ENCODE measurements at places on chromosomes 2 and 18.

- no peak for DNase-seq
These were observed 87.6 kb downstream of the MGAT5 start for GRCh38 chr2:134341476-134341875.

DNA sequence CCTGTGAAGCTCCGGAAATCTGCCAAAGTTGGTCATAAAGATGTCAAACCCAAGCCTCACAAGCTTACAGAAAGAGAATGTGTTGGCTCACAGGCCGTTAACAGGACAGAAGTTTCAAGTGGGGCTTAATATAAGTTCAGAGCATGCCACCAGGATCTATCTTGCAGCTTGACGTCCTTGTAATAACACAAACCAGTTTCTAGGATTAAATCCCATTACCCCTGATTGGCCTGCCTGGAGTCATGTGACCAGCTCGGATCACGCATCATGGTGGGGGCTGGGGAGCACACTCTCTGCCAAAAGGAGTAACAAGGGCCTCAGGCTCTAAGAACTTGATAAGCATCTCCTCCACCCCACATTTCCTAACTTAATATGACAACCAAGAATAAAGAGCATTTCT, 38.9 kb upstream of the SCG2 start:
- DNase-seq = no peak

GRCh38 chr18:79529991-79530390, 134.3 kb downstream of the NFATC1 start:
- DNase-seq = no peak

DNA sequence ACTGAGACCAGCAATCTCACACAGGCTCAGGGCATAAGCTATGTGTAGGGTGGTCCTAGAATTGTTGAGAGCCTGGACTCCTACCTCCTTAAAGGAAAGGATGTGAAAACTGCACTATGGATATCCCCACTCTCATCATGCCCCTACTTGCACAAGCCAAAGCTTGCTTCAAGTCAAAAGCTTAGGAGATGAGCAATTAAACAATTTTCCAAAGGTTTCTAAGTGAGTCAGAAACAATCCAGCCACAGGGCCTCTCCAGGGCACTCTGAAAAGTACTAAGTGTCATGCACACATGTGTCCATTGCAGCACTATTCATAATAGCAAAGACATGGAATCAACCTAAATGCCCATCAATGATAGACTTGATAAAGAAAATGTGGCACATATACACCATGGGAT, 215.4 kb downstream of the AFF3 start:
- no peak for DNase-seq

- no peak for DNase-seq
These were observed 409.8 kb upstream of the CELF4 start for GRCh38 chr18:37975446-37975845.

DNA sequence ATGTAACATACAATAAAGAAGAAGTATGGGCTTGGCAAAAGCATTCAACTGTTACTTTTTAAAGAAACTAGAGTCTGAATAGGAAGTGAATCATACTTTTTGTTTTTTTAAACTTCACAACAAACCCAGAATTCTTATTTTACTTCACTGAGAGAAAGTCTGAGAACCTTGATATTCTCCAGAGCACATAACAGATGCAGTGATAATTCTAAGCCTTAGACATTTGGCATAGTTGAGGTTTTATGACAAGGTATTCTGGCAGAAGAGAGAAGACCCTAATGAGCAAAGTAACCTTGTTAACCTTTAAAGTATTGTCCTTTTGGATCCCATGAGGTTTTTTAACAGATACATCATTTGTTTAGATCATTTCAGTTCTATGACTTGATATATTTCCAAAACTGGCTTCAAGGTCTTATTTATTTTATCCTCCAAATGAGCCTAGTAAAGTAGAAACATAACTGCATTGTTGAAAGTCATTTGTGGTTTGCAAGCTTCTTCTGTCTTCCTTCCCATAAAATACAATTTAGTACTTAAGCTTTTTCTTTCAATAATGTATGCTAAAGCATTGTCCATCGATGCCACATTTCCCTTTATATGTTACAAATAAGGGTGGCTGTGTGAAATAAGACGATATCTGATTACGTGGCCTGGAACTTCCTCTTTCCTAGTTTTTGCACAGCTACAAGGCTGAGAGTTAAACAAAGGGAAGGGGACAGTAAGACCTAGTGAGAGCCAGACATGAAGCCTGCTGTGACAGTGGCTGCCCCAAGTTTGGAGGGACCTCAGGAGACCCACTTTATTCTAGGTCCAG, 86.1 kb upstream of the ITPRID2 start:
- DNase-seq = peak; percentile 87

DNA sequence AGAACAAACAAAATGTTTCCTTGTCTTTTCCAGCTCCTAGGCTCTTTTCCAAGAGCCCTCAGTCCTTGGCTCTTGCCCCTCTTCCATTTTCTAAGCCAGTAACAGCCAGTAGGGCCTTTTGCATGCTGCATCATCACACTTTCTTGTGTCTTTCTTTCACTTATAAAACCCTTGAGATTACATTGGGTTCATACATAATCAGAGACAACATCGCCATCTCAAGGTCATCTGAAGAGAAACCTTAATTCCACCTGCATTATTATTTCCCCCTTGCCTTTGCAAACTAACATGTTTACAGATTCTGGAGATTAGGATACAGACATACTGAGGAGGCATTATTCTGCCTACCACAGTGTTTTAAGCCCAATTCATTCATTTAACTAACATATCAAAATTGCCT, 697.3 kb downstream of the TRIB2 start:
- no peak for DNase-seq

DNA sequence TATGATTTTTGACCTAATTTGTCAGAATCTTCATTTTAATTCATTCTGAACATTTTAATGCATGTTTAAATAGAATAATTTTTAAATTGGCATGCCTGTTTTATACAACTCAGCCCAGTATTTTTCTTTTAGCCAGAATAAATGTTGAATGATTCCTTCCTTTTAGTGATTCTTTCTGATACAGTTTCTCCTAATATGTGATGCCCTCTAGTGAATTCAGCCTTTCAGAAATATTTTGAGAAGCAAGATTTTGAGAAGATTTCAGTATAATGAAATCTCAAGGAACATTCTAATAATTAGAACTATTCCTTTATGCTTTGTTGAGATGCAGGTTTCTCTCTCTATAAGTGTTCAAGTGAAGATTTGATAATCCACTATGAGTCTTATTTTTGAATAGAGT, 28.5 kb downstream of the LCLAT1 start:
- no peak for DNase-seq

- no peak for DNase-seq
These were observed 842 bp upstream of the CKAP2L start for GRCh38 chr2:112765251-112765650.

DNA sequence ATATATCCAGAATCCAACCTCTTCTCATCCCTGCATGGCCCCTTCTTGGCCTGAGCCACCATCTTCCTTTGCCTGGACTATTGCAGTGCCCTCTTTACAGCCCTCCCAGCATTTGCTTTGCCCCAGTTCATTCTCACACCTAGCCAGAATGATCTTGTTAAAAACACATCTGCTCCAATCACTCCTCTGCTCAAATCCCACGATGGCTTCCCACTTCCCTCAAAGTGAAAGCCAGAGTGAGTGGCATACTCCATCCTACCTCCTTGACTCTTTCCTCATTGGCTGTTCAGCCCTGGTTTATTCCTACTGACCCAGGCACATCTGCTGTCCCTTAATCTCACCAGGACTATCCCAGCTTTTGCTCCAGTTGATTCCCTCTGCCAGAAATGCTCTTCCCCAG, 14.7 kb downstream of the SULT6B1 start:
- DNase-seq = no peak

DNA sequence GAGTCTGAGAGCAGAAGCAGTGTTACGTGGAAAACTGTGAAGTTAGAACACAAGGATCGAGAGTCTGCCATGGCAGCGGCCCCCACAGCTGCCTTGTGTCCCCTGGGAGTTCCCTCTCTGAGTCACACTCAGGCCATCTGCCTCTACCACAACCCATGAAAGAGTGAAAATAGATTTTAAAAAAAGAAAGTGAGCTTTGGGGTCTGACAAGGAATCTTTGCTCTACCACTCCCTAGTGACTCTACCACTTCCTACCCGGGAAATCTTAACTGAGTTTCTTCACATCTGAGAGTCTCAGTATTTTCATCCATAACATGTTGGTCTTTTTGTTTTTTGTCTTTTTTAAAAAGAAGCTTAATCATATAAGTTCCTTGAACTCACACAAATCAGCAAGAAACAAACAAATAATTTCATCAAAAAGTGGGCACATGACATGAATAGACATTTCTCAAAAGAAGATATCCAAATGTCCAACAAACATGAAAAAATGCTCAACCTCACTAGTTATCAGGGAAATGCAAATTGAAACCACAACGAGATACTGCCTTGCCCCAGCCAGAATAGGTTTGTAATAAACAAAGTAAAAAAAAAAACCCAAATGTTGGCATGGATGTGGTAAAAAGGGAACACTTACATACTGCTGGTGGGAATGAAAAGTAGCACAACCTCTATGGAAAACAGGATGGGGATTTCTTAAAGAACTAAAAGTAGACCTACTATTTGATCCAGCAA, 2.4 kb upstream of the MSGN1 start:
- DNase-seq = peak; percentile 44

GRCh38 chr2:159381574-159381973, 95.1 kb upstream of the WDSUB1 start:
- DNase-seq = peak; percentile 49

- no peak for DNase-seq
These were observed 59.6 kb upstream of the SERPINE2 start for GRCh38 chr2:224098481-224099230.

GRCh38 chr18:37545461-37546271, 19.9 kb downstream of the CELF4 start:
- DNase-seq = no peak

GRCh38 chr2:39024833-39025232, 96.0 kb downstream of the SOS1 start:
- no peak for DNase-seq

DNA sequence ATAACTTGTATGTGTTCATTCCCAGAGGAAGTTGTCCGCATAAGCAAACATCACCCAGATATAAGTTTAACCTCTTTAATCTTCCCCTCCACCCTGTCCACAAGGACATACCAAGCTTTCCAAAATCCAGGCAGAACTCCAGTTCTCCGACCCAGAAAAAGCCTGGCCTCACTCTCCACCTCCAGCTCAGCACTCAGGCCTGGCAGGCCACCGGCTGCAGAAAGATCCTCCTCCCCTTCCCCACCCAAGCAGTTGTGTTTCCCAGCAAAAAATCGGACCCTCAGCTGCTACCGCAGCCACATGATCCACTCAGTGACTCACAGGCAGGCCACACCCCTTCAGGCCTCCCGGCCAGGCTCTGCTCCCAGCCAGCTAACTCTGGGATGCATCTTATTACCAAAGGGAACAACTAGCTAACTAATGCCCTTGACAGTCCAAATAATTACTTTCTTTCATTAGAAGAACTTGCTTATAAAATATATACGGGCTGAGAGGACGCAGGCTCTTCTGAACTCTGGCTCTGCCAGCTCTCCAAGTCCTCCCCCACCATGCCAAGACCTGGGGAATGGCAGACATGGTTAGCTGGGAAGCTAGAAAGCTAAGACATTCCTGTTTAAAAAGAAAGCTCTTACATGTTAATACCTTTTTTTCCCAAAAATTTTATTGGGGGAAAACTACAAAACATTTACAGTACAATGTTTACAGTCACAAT, 4.5 kb downstream of the ZFP36L2 start:
- peak; percentile 93 for DNase-seq

GRCh38 chr2:10620481-10620880, 69.3 kb downstream of the NOL10 start:
- peak; percentile 35 for DNase-seq

- DNase-seq = no peak
These were observed 115.0 kb upstream of the GLS start for GRCh38 chr2:190765386-190766173.

DNA sequence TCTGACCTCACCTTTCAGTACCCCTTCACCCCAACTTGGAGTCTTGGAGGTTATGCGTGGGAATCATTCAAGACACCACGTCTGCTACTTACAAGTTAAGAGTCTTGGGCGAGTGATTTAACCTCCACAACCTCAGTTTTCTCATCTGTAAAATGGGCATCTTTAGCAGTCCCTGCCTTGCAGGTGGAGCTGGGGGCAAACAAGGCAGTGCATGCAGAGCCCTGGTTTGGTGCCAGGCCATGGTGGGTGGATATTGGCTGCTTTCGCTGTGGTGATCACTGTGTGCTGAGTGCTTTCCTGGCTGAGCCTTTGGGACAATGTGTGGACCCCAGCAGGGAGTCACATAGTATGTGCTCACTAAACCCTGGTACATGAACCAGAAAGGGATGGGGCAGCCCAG, 20.4 kb upstream of the PTMA start:
- DNase-seq = no peak

- DNase-seq = peak; percentile 93
These were observed 13.5 kb upstream of the IGFBP2 start for GRCh38 chr2:216619411-216620393.

DNA sequence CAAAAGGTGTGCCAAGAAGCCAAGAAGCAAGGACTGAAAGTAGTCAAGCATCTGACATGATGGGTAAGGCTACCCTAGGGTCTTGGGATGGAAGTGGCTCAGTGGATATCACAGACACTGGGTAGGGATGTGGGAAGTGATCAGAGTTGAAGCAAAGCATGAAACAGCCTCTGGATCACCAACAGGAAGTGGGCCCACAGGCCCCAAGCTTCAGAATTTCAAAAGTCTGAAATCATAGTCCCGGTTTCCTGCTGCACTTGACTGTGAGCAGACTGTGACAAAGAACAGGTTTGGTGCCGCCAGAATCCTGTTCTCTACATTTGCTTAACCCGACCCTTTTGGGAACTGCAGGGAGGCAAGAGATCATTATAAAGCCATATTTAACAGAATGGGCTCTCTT, 57.4 kb downstream of the SP100 start:
- no peak for DNase-seq

- DNase-seq = peak; percentile 48
These were observed 66.3 kb upstream of the GLI2 start for GRCh38 chr2:120669121-120669952.

DNA sequence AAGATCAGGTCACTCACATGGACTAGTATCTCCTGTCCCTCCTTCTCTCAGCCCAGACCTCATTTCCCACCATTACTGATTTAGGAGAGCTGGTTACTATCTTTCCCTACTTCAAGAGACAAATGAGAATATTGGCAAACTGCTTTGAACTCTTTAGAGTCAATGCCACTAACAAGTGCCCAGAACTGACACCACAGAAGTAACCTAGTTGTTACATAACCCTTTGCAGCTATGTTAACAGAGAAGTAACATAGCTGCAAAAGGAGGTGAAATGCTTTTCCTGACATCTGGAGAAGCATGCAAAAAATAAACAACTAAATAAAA, 30.0 kb downstream of the TGFA start:
- no peak for DNase-seq

DNA sequence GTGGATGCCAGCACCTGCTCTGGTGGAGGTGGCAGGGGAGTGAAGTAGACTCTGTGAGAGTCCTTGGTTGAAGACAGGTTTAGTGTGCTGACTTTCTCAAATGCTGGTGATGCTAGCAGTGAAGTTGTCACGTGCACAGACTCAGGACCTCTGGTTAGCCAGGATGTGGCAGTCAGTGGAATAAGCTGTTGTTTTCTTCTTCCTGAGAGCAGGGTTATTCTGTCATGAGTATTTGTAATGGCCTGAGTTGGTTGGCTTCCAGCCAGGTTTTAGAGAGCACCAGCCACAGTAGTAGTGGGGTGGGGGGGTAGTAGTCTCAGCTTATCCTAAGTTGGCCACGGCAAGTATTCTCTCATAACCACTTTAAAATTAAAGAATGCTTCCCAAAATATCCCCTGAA, 238.5 kb upstream of the FBXO11 start:
- no peak for DNase-seq
